ENCODE measurements at places on chromosomes 12 and 14.

DNA sequence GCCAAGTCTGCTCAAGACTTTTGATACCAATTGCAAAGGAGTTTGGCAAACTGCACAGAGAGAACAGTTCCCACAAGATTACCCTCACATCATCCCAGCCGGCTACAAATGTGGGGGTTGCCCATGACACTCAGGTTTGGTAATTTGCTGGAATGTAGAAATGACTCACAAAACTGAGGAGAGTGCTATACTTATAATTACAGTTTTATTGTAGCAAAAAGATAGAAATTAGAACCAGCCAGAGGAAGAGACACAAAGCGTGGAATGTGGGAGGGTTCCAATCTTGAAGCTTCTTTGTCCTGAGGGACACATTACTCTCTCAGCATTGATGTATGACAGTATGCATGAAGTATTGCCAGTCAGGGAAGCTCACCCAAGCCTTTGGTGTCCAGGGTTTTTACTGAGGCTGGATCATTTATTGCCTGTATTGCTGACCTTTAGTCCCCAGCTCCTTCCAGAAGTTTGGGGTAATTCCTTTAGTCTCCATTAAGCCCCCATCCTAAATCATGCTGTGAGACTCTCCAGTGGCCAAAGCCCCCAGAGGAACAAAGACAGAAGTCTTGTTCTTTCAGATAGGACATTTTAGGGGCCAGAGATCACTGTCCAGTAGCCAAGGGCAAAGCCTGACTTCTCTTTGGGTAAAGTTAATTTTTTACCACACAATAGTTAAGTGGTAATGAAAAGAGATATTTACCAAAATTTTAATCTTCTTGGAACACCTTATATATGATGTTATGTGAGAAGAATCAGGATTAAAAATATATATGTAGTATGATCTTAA lies 9.9 kb downstream of the TBK1 start:
- no peak for DNase-seq

DNA sequence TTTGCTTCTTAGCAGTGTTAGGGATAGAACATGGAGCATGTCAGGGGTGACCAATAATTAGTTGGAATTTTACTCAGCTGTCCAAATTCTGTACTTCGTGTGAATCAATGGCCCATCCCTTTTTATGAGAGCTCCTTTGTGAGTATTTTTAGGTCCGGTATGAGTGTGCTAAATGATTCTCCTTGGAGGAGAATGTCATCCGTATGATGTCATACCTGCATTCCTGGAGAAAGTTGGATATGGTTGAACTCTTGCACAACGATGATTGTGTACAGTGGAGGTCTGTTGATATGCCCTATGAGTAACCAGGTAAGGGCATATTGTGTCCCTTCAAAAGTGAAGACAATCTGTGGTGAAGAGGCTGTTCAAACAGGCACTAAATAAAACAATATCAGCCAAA lies 400.8 kb downstream of the GXYLT1 start:
- DNase-seq, result no peak

DNA sequence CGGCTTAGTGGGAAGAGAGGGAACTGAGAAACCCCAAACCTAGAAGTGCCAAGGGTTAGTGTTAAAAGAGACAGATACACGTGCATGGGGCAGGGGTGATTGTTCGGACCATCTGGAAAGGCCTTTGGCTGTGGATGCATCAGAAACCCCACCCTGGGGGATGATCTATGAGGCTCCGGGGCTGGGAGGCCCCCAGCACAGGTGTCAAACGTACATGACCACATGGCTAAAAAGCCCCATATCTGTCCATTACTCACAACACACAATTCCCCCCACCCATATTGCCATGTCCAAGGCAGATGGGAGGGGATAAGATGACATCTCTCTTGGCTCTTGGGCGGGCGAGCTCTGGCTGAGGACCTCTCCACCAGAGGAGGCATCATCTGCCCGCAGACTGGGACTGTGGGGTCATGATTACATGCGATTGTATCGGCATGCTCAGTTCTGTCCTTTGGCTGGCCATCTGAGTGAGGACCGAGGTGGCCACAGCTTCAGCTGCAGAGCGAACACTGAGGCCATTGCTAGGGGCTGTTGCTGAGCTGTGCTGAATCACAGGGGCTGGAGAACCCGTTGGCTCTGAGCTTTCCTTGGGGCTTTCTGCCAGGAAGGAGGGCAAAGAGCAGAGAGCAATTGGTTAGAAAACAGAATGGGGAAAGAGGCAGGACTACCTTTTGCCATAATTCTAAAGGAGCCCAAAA lies 9.6 kb upstream of the NPFF start:
- DNase-seq, result no peak

DNA sequence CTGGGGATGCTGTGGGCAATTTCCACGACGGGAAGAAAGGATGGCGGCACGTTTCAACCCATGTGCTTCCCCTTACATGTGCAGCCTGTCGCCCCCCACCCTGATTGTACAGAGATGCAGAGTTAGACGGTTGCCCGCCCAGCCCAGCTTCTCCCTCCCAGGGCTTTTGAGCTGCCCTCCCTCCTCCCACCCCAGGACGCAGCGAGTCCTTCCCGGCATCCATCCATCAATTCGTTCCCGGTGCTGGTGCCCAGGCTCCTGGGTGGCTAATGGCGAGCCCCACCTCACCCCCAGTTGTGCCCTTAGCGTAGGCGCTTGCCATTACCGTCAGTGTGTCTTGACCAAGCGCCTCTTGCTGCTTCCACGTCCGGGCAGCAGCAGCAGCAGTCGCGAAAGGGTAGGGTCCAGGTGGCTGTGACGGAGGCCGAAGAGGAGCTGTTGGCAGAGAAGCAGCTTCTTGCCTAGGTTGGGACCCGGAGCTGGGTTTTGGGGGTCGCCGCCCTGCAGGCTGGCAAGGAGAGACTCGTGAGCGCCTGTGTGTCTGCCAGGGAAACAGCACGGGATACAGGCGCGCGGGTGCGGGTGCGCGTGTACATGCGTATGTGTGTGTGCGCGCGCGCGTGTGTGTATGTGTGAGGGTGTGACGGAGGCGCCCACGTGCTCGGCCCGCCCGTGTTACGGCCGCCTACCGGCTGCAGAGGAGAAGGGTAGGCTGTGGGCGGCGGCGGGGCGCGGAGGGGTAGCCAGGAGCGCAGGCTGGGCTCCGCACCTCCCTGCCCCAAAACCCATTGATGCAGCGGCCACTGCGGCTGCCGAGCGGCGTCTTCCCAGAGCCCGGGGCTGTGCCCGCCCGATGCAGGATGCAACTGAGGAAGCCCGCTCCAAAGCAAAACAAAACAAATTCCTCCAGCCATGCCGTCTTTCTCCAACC lies at the start of gene SLC6A15:
SLC6A15 (minus strand) TSS at position 602 of the 931 bp plus-strand sequence. CDS start 20,679 bp downstream, outside the sequence.
- DNase-seq, result peak; percentile 53

- no peak for DNase-seq
These were observed 6.3 kb upstream of the CFAP54 start for GRCh38 chr12:96483116-96483515.

GRCh38 chr12:124317400-124317799 lies 22.5 kb downstream of the RFLNA start:
- no peak for DNase-seq

DNA sequence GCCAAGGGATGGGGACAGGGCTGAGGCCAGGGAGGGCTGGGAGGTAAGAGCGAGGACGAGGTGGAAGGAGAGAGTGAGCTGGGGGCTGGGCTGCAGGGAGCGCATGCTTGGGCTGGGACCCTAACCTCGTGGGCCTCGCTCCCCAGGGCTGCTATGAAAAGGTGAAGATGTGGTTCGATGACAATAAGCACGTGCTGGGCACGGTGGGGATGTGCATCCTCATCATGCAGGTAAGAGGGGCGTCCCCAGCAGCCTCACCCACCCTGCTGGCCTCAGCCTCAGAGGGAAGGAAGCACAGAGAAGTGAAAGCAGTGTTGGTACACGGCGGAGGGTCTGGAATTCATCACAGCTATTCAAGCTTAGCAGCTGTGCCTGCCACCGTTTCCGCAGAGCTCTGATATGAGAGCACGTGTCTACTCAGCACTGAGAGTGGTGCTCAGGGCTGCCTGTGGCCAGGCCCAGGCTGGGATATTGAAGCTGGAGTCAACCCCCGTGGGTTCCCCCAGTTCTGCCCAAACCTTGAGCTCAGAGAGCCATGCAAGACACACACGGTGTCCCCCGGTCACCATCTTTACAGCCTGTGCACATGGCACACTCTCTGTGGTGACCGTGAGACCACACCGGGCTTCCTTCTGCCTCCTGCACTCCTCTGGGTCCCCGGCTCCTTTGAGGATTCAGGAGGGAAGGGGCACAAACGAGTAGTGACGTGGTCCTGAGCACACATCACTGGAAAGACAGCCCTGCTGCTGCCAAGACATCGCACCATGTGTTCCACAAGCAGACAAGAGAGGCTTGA lies 204.6 kb downstream of the TSPAN9 start:
- DNase-seq, result no peak

- no peak for DNase-seq
These were observed 111.4 kb downstream of the TMTC3 start for GRCh38 chr12:88253371-88253978.

DNA sequence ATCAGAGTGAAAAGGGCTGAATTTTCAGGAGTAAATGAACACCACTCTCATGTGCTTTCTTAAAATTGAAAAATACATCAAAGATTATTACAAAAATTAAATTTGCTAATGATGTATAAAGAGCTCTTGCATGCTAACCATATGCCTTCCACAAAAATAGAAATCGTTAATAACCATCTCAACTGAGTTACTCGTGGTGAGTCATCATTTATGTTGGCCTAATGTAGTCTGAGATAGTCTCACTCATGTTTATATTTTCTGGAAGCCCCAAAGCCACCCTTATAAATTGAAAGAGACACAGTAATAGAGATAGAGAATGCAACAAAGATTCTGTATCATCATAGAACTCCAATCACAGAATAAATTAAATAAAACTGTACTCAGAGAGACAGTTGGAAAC lies 131.2 kb downstream of the KCNH5 start:
- DNase-seq, result no peak

DNA sequence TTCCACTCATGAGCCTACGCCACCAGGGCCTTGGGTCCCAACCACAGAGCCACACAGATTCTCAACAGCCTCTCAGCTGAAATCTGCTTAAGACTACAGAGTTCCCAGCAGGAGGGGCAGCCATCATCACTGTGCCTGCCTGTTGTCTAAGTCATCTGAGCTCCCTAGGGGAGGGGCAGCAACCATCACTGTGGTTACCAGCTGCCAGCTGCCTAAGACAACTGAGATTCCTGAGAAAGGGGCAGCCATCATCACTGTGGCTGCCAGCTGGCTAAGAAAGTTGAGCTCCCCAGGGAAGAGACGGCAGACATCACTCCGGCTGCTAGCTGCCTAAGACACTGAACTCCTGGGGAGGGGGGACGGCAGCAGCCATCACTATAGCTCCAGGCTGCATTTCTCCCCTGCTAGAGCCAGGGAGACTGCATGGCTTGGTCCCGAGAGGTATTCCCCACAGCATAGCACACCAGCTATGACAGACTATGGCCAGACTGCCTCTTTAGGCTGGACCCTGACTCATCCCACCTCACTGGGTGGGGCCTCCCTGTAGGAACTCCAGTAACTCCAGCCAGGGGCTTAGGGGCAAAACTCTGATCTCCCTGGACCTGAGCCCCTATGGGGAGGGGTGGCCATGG lies 37.2 kb upstream of the C14orf132 start:
- no peak for DNase-seq

DNA sequence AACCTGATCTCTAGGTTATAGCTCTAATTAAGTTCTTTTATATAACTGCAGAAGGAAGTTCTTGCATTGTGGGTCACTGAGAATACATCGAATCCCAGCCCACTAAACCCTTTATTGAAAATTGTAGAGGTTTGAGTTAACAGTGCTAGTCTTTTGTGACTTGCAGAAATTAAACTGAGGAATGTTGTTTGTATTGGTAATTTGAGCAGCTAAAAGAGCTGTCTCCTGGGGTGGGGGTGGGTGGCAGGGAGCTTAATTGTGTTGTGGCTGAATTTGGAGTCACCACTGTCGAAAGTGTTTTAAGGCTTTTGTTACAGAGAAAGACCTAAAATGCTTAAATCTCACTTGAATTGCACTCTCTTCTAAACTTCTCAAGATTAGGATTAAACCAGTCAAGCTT lies 3.2 kb upstream of the COX8C start:
- DNase-seq, result no peak

- no peak for DNase-seq
These were observed 1026.6 kb upstream of the TMEM132C start for GRCh38 chr12:127240249-127240929.

GRCh38 chr14:74838166-74838565 lies 37.8 kb downstream of the PROX2 start:
- DNase-seq, result no peak

- no peak for DNase-seq
These were observed 1.6 kb upstream of the ATP2B1 start for GRCh38 chr12:89709995-89710872.

GRCh38 chr14:104037903-104038302 lies 47.6 kb upstream of the ASPG start:
- no peak for DNase-seq

DNA sequence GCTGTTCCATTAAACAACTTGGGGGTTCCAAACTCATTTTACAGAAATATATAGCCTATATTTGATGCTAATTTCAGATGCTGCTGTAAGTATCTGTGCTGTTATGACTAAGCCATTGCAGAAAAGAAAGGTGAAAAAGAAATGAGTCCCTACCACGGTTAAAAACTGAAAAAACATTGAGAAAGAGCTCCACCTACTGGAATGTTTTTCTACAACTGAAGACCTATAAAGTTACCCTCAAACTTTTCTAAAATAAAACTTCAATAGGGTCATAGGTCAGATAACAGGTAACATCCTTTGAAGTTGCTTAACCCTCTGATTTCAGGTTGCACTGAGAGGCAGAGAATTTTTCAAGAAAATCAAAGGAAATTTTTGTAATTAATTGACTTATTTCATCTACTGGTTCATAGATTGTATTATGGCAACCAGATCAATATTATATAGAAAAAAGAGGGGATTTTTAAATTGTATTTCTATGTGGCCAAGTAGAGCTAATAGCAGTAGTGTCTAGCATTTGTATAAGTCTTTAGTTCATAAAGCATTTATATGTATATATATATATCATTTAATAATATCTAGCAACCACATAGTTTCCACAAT lies 279.9 kb downstream of the RPS29 start:
- DNase-seq, result no peak

DNA sequence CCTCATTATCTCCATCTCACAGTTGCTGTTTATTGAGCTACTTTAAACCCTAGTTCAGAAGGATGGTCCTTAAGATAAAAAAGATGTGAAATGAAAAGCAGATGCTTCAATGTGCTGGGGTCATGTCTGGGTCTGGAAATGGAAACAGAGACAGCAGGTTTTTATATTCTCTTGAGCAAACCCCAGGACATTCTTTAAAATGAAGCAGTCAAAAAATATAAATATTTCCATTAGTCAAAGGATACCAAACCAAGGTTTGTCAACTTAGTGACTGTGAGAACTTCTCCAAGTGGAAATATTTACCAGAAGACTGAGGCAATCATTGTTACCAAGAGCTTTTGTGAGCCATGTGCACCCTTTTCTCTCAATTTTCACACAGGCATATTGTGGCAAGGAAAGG lies 102.5 kb upstream of the DIO2 start:
- DNase-seq, result no peak

GRCh38 chr14:99892406-99892805 lies 99.2 kb downstream of the EML1 start:
- no peak for DNase-seq

GRCh38 chr12:129530517-129530916 lies 373.3 kb downstream of the TMEM132D start:
- DNase-seq, result no peak
